ENCODE measurements at places on chromosomes 1 and 21.

GRCh38 chr1:152398812-152399698 lies 15.0 kb downstream of the CRNN start:
- DNase-seq: no peak

GRCh38 chr1:73042403-73042802 lies 760.1 kb upstream of the NEGR1 start:
- DNase-seq: no peak

- no peak for DNase-seq
Observed at GRCh38 chr1:7856345-7856744, 3.5 kb upstream of the UTS2 start.

- DNase-seq: no peak
Observed at GRCh38 chr1:22772014-22772413, 61.4 kb downstream of the EPHB2 start.

DNA sequence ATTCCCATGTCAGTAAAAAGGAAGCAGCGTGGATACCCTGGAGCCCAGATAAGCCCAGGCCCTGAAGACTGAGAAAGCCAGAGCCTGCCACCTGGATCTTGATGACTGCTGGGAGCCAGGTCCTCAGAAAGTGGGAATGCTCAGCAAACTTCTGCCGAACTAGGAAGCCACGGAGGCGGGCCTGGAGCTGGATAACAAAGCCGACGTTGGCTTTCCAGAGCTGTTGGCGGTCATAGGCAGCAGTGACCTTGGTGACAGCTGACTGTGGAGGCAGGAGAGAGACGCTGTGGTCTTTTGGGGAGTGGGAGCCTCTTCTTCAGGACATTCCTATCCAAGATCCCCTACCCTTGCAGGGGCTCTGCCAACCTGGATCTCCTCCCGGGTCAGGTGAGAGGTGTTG lies 24.4 kb downstream of the IQGAP3 start:
- no peak for DNase-seq

DNA sequence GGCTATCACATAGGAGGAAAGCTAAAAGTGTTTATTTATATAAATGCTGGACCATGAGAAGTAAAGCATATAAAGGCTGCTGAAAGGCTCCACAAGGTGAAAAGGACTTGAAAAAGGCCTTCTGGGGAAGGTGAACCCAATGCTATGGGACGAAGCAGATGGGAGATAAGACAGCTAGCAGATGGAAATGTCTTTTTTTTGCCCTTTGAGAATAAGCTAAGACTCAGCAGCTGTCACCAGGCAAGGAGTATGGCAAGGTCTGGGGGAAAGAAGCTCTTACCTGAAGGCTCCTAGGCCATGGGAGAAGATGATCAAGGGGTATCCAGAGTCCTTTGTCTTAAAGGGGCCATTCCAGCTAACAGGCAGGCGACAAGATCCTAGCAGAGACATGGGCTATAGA lies 9.9 kb downstream of the PAFAH2 start:
- DNase-seq: no peak

DNA sequence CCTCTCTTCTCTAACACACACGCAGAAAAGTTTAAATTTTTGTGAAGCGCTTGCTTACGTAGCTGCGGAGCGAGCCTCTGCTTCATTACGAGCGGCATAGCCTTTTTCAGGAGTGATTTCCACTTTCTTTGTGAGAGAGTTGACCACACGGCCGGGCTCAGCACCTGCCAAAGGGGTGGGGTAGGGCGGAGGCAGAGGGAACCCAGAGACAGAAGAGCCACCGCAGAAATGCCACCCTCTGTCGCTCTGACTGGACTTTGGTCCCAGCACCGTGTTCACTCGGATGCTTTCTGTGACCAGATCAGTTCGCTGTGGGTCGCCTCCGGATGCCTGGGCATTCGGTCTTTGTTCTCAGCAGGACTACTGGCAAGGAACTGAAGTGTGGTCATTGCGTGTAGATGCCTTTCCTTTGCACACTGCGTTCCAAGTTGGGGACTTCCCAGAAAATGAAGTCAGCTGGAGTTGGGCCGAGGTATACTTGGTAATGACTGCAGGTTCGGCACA lies 883 bp downstream of the CHODL start:
- no peak for DNase-seq

DNA sequence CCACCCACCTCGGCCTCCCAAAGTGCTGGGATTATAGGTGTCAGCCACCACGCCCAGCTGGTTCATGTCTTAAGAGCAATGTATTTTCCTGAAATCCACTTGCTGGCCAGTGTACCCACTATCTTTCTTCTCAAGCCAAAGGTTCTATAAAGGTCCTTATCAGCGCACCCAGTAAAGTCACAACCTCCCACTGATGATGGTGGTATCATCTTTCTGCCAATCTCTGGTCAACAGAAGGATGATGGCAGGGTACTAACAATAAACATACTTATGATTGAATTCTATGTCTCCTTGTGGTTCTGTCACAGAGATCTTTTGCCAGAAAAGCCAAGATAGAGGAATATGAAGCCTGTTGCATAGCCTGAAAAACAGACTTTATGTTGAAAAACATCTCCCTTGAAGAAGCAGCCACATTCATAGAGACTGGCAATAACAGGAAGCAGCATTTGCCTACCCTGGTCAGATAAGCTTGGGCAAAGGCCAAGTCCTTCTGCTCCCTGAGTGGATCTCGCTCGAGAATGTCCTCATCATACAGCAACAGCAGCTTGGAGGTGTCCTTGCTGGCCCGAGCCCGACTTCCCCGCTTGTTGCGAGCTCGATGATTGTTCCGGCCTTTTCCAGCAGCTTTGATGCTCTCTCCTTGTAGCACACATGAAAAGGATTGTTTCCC lies 73.0 kb downstream of the DAP3 start:
- DNase-seq: no peak

DNA sequence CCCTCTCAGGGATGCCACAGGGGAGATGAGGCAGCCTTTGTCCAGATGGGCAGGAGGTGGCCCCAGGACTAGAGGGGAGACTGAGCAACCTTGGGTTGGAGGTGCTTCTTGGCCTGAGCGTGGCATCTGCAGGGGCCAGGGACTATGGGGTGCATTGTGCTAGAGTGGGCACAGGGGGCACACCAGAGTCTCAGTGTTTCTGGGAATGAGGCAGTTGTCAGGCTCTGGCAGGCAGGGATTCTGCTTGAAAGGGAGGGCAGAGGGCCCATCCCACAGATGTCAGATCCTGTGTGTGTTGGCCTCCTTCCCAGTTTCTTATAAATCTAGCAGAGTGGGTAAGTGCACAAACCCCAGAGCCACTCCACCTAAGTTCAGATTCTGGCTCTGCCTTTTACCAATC lies 13.7 kb downstream of the LGR6 start:
- no peak for DNase-seq
